Posterior vena cava (tissue), 2 donors: ENCODE measurements at places on chromosomes 13 and 19. TPM values are rescaled to one million over a fixed set of nuclear protein-coding genes. Genes with fewer than 3 reads are reported as not detected.

DNA sequence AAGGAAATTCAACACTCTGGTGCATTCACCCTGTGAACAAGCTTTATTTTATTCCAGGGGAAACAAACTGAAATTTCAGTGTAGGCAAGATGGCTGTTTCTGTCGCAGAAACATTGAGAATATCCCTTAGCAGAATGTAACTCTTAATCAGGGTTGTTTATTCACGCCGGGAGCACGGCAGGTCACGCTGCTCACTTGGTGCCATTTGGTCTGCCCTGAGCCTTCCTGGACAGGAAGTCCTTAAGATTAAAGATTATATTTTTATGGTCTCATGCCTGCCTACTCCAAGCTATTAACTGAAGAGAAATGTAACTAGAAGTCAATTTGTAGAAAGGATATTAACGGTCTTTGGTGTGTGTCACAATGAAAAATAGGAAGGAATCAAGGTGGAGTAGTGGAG lies 185.3 kb upstream of the ARGLU1 start:
- no peak for DNase-seq

DNA sequence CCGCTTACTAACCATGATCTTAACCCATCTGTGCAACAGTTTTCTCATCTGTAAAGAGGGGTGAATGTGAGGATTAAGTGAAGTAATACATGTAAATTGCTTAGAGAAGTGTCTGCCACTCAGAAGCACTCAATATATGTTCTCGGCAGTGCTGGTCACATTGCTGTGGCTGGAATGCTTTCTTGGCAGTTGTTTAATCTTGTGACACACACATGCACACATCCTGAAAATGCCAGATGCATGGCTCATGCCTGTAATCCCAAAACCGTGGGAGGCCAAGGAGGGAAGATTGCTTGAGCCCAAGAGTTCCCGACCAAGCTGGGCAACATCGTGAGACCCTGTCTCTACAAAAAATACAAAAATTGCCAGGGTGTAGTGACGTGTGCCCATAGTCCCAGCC lies 4.9 kb upstream of the DMKN start:
- DNase-seq: no peak

DNA sequence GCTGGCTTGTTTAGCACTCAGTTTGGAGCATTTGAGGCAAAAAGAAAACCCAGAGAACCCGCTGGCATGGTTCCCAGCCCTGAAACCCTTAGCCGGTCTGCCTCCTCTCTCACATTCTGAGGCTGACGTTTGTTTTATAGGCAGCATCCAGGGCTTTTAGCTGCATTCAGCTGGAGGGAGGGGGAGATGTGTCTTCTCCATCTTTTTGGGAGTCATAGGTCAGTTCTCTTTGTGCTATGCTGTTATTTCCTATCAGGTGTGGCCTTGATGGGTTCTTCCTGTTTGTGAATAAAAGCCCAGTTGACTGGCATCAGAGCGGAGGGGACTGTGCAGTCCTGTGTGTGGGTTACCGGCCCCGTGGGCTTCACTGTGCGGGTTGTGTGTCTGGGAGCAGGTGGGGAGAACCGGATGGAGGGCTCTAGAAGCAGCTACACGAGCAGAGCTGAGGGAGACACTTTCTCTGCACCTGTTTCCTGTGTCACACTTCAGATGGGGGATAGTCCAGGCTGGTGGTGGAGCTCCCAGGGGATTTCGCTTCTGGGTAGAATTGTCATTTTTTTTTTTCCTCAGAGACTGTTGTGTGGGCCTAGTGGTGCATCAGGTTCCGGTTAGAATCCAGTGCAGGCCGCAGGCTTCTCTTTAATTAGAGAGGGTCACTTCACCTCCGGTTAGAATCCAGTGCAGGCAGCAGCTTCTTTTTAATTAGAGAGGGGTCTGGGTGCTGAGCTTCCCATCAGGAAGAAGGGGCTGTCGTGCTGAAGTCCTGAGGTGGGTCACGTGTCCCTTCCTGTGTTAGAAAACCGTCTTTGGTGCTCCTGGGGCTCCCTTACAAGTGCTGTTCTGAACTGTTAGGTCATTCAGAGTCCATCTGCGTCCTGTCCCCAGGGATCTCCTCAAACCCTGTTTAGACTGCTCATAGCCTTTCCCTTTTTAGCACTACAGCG lies 69.6 kb downstream of the ARHGEF7 start:
- DNase-seq: no peak

GRCh38 chr13:73201626-73202025 lies 142.8 kb downstream of the KLF5 start:
- no peak for DNase-seq

NKPD1 gene
- not detected for total RNA-seq

DNA sequence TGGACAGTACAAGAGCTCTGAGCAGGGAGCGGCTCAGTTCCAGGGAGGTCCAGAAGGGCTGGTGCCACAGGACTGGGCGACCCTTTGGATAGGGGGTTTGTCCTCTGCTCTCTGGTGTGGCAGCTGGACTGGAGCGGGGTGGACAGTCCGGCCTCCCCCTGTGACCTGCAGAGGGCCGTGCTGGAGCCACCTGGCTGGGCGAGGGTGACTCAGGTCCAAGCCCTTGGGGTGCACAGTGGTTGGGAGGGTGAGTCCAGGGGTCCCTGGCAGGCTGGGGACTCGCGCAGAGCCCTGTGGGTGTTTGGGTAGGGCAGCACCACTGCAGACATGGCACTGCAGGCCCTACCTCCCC lies 7.2 kb downstream of the SSBP4 start:
- DNase-seq: no peak

- DNase-seq: no peak
These were observed 23.0 kb upstream of the OLFM4 start for GRCh38 chr13:53005626-53006025.

DNA sequence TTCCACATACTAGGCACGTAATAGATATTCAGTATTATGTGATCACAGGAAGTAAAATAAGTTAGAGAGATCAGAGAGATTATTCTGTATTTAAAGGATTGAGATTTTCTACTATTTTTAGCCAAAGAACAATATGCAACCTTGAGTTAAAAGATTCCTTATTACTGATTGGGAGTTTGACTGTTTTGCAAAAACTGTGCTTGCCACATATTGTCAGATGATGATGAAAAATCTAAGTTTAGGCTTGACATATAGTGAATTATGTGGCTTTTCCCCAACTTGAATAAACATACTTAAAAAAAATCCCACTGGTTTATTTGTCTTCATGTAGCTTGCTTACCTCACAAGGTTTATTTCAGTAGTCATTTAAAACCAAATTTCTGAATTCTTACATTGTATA lies 194.4 kb downstream of the KCNRG start:
- no peak for DNase-seq

DNA sequence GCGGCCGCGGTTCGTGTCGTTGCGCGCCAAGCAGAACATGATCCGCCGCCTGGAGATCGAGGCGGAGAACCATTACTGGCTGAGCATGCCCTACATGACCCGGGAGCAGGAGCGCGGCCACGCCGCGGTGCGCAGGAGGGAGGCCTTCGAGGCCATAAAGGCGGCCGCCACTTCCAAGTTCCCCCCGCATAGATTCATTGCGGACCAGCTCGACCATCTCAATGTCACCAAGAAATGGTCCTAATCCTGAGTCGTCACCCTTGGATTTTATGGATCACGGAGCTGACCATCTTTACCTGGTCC lies 475 bp downstream of the MRPL57 start:
- DNase-seq: no peak

- no peak for DNase-seq
These were observed 28.2 kb upstream of the FXYD3 start for GRCh38 chr19:35087393-35087792.

GRCh38 chr19:38099966-38100365 lies 124.1 kb downstream of the DPF1 start:
- no peak for DNase-seq

LYL1 gene
- total RNA-seq: 13.0 TPM

RNF225 gene
- total RNA-seq: not detected

FBXO27 gene
- total RNA-seq: 10.0 TPM

DNA sequence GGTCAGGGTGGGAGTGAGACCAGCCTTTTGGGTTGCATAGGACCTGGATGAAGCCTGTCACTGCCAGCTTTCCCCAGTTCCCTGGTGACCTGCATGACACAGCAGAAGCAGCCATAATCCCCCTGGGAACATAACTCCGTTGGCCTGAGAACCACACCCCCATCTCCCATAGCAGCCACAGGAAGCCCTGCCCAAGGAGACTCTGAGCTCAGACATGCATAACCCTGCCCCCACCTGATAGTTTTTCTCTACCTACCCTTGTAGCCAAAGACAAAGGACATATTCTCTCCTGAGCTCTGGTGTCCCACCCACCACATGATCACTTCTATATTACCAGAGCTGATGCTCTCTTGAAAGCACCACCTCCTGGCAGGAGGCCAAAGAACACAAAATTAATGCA lies 413.5 kb upstream of the HTR2A start:
- no peak for DNase-seq

DNA sequence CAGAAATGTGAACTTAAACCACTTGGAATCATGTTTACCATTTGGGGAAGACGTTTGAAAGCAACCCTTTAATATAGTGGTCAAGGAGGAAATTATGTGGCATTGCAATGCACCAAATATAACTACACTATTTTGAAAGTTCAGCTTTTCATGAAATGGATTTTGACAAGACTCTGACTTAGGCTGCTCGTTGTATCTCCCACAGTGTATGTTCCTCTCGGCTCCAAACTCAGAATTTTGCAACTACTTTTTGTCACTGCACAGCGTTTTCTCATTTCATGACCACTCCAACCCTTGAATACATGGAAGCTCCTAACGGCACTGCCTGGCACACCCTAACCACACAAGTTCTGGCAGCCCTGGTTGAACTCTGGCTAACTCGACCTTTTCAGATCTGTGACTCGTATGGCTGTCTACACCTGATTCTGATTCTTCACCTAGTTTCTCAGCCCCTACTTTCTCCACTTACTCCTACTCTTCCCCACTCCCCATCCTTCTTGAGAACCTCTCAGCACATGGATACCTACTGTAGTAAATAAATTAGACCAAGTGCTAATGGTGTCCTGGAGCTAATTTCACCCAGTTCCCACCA lies 7.0 kb upstream of the POMP start:
- no peak for DNase-seq

DNA sequence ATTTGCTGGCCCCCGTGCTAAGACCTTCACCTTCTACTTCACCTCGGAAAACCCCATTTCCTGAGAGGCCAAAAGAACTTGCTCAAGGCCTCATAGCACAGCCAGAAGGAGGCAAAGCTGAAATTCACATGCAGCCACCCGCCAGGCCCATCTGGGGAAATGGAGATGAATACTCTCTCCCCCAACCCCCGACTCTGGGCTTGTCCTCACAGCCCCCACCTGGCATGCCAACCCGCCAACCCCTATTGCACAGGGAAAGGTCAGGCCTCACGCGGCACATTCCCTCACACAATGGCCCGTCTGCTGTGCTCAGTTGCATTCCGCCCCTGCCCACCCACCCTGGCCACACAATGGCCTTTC lies 3.2 kb downstream of the PRX start:
- DNase-seq: no peak

CHST8 gene
- total RNA-seq: 1.3 TPM

- no peak for DNase-seq
These were observed 64.9 kb downstream of the KL start for GRCh38 chr13:33080972-33081590.
